Stimulated activated CD4-positive, alpha-beta T cell treated with anti-CD3 and anti-CD28 coated beads, Interleukin-4, amount 100 ng/mL, for 4 hours (primary cell): ENCODE measurements at places on chromosomes 1 and 21.

- DNase-seq: no peak
These were observed 119.7 kb downstream of the UCHL5 start for GRCh38 chr1:192939440-192939839.

DNA sequence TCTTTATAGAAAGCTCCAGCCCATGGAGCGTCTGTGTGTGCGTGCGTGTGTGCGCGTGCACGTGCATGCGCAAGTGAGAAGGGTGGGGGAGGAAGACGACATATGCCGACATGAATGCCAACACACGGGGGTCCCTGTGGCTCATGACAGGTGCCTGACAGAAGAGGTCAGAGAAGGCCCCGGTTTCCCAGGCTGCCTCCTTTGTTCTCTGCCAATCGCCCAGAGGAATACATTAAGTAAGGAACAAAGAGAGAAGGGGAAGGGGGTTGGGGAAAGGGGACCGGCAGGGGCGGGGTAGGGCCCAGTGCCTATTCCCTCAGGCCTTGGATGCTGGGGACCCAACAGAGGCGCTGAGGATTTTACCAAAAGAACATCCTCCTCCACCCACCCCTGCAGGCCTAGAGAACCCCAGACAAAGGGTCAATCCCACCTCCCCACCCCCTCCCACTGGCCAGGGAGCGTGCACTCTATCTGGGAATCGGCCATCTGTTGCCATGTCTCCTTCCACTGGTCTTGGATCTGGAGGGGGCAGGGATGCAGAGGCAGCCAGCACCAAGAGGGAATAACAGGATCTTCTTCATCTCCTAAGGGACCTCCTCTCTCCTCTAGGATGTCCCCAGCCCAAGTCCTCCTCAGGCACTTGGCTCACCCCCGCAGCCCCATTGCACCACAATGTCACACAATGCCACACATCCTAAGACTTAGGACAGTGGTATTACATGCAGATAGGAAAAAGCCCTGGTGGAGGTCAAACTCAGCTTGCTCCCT lies 39.4 kb downstream of the PIK3C2B start:
- DNase-seq: no peak

GRCh38 chr21:41207401-41208375 lies 39.7 kb downstream of the BACE2 start:
- DNase-seq: no peak

- no peak for DNase-seq
These were observed 4.8 kb downstream of the MGST3 start for GRCh38 chr1:165635823-165636222.

- DNase-seq: no peak
These were observed 19.2 kb upstream of the ID3 start for GRCh38 chr1:23578311-23578996.

DNA sequence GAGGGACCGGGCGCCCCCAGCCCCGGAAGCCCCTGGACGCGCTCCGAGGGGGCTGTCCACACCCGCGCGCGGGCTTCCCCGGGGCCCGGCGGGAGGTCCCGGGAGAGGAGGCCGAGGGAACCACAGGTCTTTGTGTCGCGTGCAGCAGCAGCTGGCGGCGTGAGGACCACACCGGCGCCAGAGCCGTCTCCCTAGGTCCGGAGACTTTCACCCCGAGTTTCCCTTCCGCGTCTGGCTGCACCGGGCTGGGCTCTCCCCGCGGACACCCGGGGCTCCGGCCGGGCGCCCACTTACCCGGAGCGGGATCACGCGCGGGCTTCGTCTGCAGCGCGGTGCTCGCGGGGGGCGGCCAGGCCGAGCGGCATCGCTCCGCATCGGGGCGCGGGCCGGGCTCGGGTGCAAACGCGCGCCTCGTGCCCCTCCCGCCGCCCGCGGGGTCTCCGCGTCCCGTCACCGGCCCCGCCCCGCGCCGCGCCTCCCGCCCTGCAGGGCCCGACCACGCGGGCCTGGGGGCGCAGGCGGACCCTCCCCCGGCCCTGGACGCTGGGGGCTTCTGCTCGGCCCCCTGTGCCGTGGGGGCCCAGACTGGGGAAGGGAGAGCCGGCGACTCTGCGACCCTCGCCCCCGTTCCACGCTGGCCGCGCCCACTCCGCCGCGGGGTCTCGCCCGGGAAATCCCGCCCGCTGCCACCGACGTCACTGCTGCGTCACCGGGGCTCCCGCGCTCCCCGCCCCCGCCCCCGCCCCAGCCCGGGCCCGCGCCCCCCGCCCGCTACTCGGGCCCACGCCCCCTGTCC lies at the start of gene GNG4:
Gene GNG4 (minus strand): TSS at position 417 of the 796 bp plus-strand sequence. CDS start 65,946 bp downstream, outside the sequence.
- DNase-seq: peak; percentile 45

DNA sequence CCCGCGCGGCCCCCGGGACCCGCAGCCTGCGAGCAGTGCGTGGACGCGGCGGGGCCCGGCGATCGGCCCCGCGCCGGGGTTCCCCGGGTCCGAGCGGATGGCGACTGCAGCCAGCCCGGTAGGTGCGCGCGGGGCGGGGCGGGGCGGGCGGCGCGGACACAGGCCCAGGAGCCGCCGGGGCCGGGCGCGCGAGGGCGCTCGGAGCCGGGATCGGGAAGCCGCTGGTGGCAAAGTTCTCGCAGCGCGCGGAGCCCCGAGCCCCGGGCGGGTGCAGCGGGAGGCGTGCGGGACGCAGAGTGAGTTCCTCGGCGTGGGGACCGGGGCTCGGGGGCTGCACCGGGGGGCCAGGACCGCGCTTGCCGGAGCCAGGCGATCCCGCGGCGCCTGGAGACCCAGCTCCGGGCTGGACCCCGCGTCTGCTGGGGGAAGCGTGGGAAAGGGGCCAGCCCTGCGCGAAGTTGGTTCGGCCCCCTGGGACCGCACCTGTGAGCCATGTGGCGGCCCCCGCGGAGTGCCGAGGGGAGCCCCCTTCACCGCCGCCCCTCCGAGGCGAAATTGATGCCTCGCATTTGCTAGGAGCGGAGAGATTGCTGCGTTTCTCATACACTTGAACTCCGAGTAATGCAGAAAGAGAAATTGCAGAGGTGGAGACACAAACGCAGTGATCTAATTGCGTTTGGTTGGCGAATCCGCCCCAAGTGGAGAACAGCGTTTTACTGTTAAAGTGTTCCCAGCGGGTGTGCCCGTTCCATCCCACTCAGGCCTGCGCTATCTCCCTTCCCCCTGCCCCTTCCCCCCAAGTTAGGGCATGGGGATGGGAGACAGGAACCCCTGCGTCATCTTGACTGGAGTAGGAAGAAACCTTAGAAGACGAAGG lies 228.9 kb upstream of the TMEM51 start:
- peak; percentile 22 for DNase-seq

DNA sequence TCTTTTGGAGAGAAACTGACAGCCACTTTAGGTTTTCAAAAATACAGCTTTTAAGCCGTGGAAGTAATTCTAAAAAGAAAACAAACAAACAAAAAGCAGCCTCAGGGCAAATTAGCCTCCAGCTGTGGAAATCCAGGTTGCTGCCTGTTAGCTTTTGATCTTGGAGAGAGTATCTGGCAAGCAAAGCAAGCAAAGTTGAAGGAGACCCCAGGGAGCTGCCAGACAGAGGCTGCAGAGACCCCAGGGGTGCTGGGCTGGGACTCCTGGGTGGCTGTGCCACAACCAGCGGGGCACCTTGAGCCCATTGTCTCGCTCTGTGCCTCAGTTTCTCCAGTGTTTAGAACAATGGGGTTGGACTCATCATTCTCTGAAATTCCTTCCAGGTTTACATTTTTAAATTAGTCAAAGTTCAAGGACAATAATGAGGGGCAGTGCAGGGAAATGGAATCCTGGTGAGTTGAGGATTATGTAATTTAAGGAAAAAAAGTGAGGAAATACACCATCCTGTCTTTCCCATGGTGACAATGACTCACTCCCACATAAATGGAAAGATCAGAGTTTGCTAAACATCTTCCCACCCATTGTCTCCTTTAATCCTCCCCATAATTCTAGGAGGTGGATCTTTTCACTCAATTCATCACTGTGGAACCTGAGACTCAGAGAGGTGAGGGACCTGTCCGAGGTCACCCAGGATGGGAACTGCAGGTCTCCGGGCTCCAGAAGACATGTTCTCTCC lies 480.5 kb downstream of the MATN1 start:
- DNase-seq: no peak

- no peak for DNase-seq
These were observed 75.4 kb upstream of the VTCN1 start for GRCh38 chr1:117286145-117286544.

DNA sequence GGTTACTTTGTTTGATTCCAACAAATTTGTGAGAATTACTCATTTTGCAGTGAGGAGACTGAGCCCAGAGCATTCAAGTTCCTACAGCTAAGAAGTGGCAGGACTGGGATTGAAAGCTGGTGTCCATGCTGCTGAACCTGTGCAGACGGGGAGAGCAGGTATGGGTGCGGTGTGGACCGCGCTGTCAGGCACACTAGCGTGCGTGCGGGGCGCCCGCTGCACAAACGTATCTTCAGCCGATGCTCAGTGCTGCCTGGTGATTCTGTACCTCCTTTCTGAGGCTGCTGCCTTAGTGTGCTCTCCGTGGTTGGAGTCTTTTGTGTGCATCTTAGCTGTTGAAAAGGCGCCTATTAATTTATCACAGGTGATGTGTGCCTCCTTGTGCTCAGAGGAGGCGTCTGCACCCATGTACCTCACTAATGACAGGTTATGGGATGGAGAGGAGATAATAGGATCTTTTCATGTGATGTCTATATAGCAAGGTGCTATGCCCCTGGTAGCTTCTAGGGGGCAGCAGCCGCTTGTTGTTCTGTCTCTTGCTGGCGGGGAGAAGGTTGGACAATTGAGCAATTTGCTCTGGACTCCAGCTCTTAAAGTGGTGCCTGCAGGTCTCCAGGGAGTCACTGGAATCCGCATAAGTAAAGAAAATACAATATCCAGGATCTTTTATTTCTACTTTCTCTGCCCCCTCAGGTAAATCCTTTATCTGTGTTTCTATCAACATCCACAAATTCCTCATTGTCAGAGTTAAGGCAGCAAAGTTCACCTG lies 32.5 kb downstream of the PEX14 start:
- peak; percentile 28 for DNase-seq
